ENCODE measurements at places on chromosomes 7 and 10. TPM values are rescaled to one million over a fixed set of nuclear protein-coding genes. Genes with fewer than 3 reads are reported as not detected.

DNA sequence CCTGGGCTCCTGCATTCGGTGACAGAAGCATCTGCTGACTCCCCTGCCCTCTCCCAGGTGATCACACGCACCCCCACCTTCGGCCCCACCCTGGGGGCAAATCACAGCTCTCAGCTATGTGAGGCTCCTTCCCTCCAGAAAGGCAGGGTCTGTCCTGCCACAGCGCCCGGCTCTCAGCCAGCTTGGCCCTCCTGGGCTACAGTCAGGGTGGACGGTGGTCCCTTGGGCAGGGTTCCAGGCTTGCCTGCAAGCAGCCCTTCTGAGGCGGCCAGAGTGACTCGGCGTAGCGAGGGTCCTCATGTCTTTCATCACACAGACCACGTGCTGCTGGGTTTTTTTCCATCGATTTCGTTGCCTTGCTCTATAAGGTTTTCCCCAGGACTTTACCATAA, 53.6 kb upstream of the EBF3 start:
- no peak overlapping the region for H3K27ac ChIP-seq
- no peak for DNase-seq
- H3K36me3 ChIP-seq: no peaks in the 10 kb centered on the region
- H3K4me3 ChIP-seq: no peak overlapping the region
- no peaks in the 10 kb centered on the region for H3K4me1 ChIP-seq
- no peaks in the 10 kb centered on the region for H3K27me3 ChIP-seq

DNA sequence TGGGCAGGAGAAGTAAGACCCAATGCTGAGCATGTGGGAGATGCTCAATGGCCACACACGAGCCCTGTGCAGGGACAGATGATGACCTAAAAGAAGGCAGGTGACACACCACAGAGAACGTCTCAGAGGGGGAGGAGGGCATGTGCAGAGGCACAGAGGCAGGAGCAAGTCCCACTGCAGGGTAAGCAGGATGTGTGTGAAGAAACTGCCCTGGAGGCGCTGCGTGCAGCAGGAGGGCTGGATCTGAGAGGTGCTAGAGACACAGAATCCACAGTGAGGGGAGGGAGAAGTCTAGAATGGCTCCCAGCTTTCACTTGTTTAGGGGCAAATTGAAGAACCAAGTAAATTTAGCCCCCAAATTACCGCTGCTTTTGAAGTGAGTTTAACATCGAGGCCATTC, 14.9 kb downstream of the DYDC2 start:
- H3K27ac ChIP-seq: no peak overlapping the region

GRCh38 chr7:148060724-148061123, 529.8 kb upstream of the C7orf33 start:
- no peak overlapping the region for H3K4me3 ChIP-seq
- no peaks in the 10 kb centered on the region for H3K4me1 ChIP-seq
- H3K36me3 ChIP-seq: no peaks in the 10 kb centered on the region
- no peak for DNase-seq

Gene CDK1
- total RNA-seq: 421 TPM

DNA sequence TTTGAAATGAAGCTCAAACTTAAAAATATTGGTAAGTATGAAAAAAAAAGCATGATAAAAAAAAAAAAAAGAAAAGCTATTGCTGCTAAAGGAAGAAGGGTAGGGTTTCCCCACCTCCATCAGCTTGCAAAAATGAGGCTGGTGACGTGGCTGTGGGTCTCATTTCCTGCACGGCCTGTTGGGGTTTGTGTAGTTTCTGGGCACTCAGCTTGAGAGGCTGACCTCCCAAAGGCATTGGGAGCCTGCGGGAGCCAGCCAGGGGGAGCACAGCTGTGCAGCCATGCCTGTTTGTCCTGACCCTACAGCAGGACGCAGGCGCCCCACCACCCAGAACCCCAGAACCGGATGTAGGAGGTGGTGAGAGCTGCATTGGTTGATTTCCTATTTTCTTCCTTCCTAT, 48.8 kb upstream of the CARD11 start:
- H3K4me1 ChIP-seq: no peaks in the 10 kb centered on the region
- no peak for DNase-seq
- H3K36me3 ChIP-seq: no peaks in the 10 kb centered on the region

DNA sequence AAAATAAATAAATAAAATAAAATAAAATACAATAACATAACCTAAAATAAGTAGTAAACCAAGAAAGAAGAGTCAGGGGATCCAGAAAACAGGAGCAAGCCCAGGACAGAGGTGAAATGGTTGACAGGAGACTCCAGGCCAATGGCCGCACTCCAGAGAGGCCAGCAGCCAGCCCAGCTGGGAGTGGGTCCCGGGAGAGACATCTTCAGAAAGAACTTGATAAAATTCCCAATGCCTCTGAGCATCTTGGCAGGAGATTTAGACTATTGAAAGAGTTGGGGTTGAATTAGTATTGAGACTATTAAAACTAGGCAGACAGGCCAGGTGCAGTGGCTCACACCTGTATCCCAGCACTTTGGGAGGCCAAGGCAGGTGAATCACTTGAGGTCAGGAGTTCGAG, 62.6 kb downstream of the CLIP2 start:
- H3K4me1 ChIP-seq: no peaks in the 10 kb centered on the region
- no peak for DNase-seq
- no peak overlapping the region for H3K4me3 ChIP-seq

Gene NDUFB8
- 124 TPM for total RNA-seq

- H3K36me3 ChIP-seq: no peaks in the 10 kb centered on the region
- DNase-seq: no peak
- H3K4me3 ChIP-seq: no peak overlapping the region
- peaks cover 21% of the 10 kb centered on the region for H3K4me1 ChIP-seq
- no peaks in the 10 kb centered on the region for H3K27me3 ChIP-seq
Observed at GRCh38 chr7:132377703-132378584, 198.3 kb downstream of the PLXNA4 start.

DNA sequence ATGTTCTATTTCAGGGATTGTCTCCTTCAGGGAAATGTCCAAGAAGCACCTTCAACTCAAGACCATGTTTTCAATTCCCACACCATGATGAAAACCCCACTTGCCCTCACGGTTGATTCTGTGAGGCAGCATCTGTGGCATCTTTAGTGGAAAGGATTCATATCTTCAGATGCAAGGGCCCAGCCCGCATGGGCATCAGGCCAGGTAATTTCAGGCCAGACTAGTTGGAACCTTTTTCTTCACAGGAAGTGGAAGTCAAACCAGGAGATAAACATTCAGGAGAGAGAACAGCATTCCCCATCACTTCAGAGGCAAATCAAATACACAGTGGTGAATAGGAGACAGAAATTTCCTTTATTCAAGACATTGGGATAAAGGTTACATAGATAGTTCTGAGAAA, 88.8 kb downstream of the JCAD start:
- no peak overlapping the region for H3K27ac ChIP-seq
- H3K4me1 ChIP-seq: no peaks in the 10 kb centered on the region
- H3K27me3 ChIP-seq: no peaks in the 10 kb centered on the region

- H3K27ac ChIP-seq: no peak overlapping the region
- H3K36me3 ChIP-seq: no peaks in the 10 kb centered on the region
- peaks cover 9% of the 10 kb centered on the region for H3K4me1 ChIP-seq
- DNase-seq: no peak
- H3K27me3 ChIP-seq: peaks cover 88% of the 10 kb centered on the region
- no peak overlapping the region for H3K4me3 ChIP-seq
Observed at GRCh38 chr10:100477970-100478369, 15.2 kb downstream of the WNT8B start.

- no peak for DNase-seq
- H3K27ac ChIP-seq: no peak overlapping the region
- no peaks in the 10 kb centered on the region for H3K36me3 ChIP-seq
- H3K4me1 ChIP-seq: no peaks in the 10 kb centered on the region
Observed at GRCh38 chr7:1608318-1608717, 38.5 kb upstream of the PSMG3 start.

GRCh38 chr10:58217612-58218011, 50.1 kb downstream of the IPMK start:
- H3K27ac ChIP-seq: no peak overlapping the region
- H3K4me1 ChIP-seq: no peaks in the 10 kb centered on the region
- H3K27me3 ChIP-seq: no peaks in the 10 kb centered on the region
- H3K4me3 ChIP-seq: no peak overlapping the region

- H3K4me3 ChIP-seq: no peak overlapping the region
- no peak for DNase-seq
- no peaks in the 10 kb centered on the region for H3K27me3 ChIP-seq
- H3K36me3 ChIP-seq: no peaks in the 10 kb centered on the region
- H3K27ac ChIP-seq: no peak overlapping the region
Observed at GRCh38 chr7:44247868-44248651, 47.3 kb downstream of the YKT6 start.

DNA sequence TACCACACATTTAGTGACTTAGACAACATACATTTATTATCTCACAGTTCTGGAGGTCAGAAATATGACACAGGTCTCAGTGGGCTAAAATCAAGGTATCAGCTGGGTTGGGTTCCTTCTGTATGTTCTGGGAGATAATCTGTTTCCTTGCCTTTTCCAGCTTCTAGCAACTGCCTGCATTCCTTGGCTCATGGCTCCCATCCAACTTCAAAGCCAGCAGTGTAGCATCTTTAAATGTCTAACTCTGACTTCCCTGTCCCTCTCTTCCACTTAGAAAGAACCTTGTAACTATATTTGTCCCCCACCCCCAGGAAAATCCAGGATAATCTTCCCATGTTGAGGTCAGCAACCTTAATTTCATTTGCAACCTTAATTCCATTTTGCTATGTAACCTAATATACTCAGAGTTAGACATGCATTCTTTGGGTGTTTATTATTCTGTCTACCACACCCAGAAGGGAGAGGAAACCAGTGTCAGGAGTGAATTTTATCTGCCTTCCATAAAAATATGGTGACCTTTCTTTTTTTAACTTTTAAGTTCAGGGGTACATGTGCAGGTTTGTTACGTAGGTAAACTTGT, 57.3 kb upstream of the SMIM30 start:
- H3K4me3 ChIP-seq: no peak overlapping the region
- no peaks in the 10 kb centered on the region for H3K4me1 ChIP-seq
- H3K36me3 ChIP-seq: no peaks in the 10 kb centered on the region
- no peak overlapping the region for H3K27ac ChIP-seq
- no peaks in the 10 kb centered on the region for H3K27me3 ChIP-seq
